ENCODE measurements at places on chromosomes 11 and 22.

GRCh38 chr11:134266841-134267251 is 9.3 kb upstream of the GLB1L3 start:
- no peak for DNase-seq

GRCh38 chr11:42407341-42407740 is 904.5 kb upstream of the API5 start:
- DNase-seq: no peak

GRCh38 chr11:92152245-92152644 is 72.4 kb upstream of the FAT3 start:
- DNase-seq: peak; percentile 3

GRCh38 chr11:111155021-111155420 is 90.5 kb upstream of the POU2AF2 start:
- no peak for DNase-seq

DNA sequence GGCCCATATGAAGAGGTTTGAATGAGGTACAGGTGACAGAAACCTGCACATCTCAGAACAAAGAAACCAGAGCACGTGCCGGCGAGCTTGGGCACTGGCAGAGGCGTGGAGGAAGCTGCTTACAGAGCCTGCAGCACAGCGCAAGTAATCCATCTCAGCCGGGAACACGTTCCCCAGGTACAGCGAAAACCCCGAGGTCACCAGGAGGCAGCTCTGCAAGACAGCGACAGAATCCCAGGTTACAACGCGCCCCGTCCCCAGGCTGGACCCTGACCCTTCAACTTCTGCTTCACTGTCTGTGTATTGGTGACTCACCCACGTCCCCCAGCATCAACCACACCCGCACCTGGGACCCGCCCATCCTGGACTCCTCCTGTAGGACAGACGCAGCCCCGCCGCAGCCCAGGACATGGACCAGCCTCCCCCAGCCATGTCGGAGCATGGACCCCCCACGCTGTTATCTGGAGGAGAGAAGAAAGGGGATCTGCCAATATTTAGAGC is 2.2 kb downstream of the MLC1 start:
- no peak for DNase-seq

- DNase-seq: peak; percentile 31
Measured at GRCh38 chr11:114774599-114775361, 96.5 kb downstream of the NXPE2 start.

GRCh38 chr22:46106279-46107022 is 43.9 kb upstream of the PPARA start:
- no peak for DNase-seq

GRCh38 chr22:39819429-39819828 is 74.1 kb downstream of the ENTHD1 start:
- DNase-seq: no peak

DNA sequence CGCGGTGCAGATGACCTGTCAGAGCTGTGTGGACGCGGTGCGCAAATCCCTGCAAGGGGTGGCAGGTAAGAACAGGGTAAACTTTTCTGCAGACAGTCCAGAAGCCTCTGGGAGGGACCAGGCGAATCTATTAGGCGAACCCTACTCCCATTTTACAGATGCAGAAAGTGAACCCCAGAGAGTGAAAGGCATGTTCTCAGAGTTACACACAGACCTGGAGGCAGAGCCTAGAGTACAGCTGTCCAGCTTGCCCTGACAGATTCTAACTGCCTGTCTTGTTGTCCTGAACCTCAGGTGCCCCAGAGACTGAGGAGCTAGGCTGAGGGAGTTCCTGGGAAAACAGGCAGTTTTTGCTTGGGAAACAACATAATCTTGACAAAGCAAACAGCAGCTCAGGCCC is 665 bp downstream of the CCS start:
- DNase-seq: no peak

DNA sequence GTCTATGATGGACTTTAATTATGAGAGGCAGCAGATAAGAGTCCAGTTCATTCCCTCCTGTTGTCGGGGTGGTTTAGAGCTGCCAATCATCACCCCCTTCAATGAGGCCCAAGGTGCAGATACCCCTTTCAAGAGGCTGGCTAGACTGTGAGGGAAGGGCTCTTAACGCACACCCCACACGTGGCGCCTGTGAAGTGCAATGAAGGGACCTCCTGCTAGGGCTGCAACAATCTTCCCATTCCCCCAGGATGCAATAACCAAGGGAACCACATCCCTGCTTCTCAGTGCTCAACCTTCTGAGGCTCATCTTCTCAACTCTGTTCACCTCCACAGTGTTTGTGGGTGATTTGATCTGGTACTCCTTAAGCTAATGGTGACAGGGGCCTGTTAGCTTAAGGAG is 19.0 kb downstream of the TENM4 start:
- DNase-seq: no peak

GRCh38 chr11:67627441-67627811 is 2.3 kb downstream of the NUDT8 start:
- DNase-seq: no peak

- no peak for DNase-seq
Measured at GRCh38 chr11:770642-771616, 6.4 kb downstream of the GATD1 start.

DNA sequence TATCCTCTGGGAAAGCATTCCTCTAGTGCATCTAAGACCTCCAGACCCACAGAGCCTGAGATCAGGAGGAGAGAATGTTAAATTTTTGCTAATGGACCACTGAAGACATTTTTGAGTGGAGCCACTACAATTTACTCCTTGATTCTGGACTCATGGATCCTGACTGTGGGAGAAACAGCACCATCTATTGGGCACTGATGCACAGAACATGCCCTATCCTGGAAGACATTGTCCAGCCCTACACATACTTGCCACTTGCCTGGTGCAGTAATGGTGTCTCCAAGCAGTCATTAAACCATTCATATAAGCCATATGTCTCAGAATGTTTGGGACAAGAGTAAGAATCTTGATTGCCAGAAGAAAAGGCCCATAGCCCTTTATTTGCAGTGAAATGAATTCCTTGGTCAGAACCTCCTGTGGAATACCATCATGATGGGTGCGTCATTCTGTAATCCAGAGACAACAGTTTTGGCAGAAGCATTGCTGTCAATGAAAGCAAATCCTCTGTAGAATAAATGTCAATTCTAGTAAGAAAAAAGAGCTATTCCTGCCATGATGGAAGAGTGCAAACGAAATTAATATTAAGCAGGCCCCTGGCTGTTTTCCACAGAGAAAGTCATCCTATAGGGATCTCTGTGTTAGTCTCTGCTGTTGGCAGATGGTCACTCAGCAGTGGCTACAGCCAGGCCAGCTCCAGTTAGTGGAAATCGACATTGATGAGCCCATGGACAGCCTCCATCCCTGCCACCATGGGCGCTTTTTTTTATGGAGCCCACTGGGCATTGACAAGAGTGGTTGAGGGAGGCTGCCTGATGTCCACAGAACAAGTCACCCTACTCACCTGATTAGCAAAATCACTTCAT is 43.5 kb downstream of the GGTLC2 start:
- DNase-seq: no peak

DNA sequence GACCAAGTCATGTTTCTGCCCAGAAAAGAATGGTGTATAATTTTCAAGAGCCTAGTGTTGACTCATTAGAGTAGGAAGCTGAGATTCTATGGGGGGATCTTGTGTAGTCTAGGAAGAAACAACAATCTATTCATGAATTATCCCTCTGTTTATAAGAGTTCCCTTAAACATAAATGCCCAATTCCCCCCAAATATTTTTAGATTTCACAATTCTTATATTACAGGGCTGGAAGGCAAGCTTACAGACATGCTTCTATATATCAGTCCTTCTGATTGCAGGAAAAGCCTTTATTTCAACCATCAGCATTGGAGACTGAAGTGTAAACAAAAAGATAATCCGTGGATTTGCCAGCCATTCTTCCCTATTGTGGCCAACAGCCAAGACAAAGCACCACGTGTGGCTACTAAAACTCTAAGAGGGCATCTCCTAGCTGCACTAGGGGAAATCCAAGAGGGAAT is 71.4 kb downstream of the NAT10 start:
- no peak for DNase-seq

DNA sequence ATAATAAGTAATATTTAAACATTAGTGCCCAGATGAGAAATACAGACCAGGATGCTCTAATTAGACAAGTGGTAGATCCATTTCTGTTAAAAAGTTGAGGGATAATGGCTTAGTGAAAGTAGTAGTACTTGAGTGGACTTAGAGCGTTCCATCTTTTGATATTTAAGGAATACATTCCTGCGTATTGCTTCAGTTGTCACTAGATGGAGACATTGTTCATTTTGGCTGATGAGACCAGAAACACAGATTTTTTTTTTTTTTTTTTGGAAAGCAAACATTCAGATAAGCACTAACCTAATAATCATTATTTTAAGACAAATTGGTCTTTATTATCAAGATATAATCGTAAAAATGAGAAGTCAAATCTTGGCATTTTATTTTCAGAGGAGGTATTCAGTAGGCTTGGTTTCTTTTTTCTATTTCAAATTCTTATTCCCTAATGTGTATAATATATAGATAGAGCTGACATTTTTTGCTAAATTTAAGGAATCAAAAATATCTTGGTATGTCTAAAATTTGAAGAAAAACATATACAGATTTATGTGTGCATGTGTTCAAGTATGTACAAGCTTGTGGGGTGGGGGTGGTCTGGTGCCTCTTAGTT is 92.9 kb downstream of the DYNC2H1 start:
- DNase-seq: peak; percentile 34

DNA sequence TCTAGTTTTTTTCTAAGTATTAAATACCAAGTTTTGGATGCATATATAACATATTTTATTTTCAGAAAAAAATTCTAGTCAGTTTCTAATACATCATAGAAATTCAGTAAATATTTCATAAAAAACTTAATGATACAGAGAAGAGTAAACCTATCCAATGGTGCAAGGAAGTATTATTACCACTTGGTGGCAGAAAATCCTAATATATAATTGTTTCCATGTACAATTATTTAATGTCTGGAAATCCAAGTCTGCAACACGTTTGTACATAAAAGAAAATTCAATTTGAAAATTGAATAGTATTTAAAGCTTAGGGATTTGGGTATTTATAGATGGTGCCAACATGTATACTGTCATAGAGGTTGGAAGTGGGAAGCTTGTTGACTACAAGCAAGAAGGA is 127.0 kb downstream of the TRPC6 start:
- no peak for DNase-seq

DNA sequence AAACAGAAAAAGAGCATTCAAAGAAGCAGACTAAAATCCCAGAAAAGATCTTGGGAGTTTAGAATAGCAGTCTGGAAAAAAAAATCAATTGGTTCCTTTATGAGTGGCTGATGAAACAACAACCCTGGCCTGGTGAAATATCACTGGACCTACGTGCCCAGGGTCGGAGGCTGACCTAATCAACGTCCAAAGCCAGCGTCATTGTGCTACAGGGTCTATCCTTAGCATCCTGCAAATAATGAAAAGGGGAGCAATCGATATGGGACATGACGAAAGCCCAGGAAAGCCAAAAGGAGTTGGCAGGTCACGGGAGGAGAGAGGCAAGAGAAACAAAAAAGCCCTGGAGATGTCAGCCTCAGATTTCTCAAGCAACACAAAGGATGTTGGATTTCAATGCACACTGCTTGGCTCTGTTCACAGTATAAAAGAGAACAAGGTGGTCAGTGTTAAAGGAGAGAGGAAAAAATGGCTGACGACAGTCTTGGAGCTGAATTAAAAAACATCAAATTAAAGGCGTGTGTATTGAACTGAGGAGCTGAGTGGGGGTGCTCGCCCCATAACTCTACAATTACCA is 148.8 kb downstream of the BLID start:
- no peak for DNase-seq

GRCh38 chr11:78465169-78465942 is 47.7 kb upstream of the GAB2 start:
- DNase-seq: no peak

DNA sequence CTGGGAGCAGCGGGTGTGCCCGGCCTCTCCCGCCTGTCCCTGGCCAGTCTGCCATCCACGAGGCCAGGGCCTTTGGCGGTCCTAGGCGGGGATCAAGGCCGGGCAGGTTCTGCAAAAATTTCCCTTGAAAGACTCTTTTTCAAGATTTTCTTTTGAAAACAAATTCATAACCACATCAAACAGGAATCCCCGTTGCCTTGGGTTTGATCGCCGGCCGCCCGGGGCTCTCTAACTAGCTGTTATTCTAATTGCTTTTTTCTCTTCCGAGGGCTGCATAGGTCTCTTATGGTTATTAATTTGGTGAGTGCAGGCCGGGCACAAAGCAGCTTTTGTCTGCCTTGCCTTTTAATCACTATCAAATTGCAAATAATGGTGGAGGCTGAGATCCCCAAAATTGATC is 42.0 kb downstream of the CDKN1C start:
- no peak for DNase-seq

DNA sequence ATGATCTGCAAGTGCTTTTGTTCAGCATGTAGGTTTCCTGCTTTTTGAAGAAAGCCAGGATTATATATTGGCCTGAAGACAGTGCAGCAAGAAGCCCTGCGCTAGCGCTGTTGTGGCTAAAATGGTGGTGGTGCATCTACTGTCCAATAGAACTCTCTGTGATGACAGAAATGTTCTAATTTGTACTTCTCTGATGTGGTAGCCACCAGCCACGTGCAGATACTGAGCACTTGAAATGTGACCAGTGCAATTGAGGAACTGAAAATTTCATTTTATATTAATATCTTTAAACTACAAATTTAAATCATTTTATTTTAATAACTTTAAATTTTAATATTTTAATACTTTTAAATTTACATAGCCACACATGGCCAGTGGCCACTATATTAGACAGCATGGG is 73.0 kb upstream of the PAX6 start:
- DNase-seq: no peak

DNA sequence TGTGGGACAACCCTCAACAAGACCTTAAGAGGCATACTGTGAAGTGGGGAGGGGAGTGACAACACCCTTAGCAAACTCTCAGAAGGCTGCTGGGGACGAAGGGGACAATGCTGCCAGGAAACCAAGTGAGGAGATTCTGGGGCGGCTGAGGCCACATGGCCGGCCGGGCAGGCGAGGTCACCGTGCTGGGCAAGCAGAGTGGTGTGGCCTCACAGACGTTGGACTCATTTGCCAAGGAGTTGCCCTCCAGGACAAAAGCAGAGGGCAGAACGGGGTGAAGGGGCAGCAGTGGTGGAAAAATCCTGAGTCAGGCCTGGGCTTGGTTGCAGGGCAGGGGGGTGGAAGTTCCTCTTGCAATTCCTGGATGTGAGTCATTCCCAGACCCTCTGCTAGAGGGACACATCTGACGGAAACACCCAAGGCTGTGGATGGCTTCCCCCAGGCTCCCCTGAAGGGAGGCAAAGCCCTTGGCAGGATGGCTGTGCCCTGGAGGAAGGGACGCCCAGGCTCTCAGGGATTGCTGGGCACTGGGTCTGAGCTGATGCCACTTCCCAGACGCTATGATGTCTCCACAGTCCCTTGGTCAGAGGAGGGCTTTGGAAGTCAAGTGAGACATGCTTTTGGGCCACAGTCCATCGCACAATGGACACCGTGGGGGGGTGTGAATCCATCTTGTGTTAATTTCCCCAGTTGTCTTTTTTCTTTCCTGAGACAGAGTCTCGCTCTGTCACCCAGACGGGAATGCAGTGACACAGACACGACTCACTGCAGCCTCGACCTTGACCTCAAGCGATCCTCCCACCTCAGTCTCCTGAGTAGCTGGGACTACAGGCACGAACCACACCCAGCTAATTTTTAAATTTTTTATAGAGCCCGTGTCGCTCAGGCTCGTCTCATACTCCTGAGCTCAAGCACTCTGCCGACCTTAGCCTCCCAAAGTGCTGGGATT is 16.2 kb upstream of the SHANK3 start:
- DNase-seq: peak; percentile 83

- no peak for DNase-seq
Measured at GRCh38 chr22:35135165-35135564, 69.2 kb downstream of the ISX start.

- DNase-seq: no peak
Measured at GRCh38 chr11:45092901-45093760, 53.3 kb upstream of the PRDM11 start.

All from HTR-8/SVneo (cell line).